ENCODE measurements at places on chromosomes 1 and 21. TPM values are rescaled to one million over a fixed set of nuclear protein-coding genes. Genes with fewer than 3 reads are reported as not detected.

Gene NT5C1A
- total RNA-seq: not detected

- no peak for DNase-seq
Measured at GRCh38 chr21:46131838-46132651, 23.3 kb downstream of the FTCD start.

DNA sequence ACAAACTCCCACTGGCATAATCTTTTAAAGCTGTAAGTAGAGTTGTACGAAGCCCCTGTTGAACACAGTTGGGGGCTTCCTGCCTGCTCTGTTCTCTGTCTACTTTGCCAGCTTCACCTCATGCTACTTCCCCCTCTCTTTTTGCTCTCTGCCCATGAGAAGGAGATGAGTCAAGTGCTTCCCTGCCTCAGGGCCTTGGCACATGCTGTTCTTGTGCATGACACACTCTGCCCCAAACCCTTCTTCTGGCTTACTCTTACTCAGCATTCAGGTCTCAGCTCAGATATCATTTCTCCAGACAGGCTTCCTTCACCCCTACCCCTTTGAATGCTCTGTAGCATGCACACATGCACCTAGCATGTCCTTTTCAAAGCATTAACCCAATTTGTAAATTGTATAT, 208.8 kb downstream of the FOXD2 start:
- no peak for DNase-seq

DNA sequence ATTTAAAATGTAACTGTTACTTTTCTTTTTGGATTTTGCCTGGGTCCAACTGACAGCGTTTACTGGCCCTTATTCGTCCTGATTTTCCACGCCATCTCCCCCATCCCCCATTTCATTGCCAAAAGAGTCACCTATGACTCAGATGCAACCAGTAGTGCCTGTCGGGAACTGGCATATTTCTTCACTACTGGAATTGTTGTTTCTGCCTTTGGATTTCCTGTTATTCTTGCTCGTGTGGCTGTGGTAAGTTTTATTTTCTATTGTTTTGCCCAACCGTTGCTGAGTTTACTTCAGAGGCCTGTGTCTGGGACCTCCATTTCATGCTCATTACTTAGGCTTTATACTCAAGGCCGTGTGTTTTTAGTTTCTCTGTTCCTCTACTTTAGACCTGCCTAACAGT, 9.3 kb downstream of the LEPR start:
- DNase-seq: peak; percentile 61

- DNase-seq: peak; percentile 87
Measured at GRCh38 chr1:71561729-71562128, 480.9 kb upstream of the ZRANB2 start.

DNA sequence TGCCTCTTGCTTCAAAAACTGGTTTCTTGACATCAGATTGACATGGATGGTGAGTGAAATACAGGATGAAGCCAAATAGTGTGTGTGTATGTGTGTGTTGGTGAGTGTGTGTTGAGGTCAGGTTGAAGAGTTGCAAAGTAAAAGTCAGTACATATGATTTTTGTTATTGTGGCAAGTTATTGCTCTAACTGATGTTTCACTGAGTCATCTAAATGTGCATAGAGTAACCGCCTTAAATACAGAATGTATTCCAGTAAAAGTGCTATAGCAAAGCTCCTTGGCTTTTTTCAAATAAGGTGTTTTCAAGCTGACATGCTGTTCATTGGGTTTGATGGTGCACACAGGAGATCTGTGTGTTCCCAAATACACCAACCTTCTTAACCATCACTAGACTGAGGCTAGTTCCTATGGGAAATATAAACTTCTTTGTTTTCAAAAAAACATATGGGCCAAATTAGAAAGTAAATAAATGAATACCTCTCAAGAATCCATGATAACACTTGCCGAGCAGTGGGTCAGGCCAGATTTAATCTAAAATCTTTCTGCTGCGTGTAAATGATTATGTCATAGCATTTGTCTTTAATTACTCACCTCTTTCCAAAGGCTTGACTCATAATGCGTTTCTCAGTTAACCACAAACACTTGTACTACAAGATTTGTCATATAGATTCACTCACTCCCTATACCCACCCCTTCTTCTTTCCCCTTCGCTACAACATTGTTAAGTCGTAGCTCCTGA, 151.1 kb downstream of the LYPLAL1 start:
- peak; percentile 98 for DNase-seq

Gene RHBDL2
- total RNA-seq: 0.36 TPM

- DNase-seq: peak; percentile 87
Measured at GRCh38 chr21:43318841-43319781, 107.8 kb downstream of the SIK1 start.

Gene PROK1
- not detected for total RNA-seq

GRCh38 chr1:199377211-199377610, 650.3 kb upstream of the NR5A2 start:
- no peak for DNase-seq

Gene CNTN2
- total RNA-seq: 0.28 TPM

Gene RXRG
- not detected for total RNA-seq

Gene LRRC39
- 0.36 TPM for total RNA-seq

- no peak for DNase-seq
Measured at GRCh38 chr1:205309741-205310140, 11.8 kb downstream of the NUAK2 start.

DNA sequence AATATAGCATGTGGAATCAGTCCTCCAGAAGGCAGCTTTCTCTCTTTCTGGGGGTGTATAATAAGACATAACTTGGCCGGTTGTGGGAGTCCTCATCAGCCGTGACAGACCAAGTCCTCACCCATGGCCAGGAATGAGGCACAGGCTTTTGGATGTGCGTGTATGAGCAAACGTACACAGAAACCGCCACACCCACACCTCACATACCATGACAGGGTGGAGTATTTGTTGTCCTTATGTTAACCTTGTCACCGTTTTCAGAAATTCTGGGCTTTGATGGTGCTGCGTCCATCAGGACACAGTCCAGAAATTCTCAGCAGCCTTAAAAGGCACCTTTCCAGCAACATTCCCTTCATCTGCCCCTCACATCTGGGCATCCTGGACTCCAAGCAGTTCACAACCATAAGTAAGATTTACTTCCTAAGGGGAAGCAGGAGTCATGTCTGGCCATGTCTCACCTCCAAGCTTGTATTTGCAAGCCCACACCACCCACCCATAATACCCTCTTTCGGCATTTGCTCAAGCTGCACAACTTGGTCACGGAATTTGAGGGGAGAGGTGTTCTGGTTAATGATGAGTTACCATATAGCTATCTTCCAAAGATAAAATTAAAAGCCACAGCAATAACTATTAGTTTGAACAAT, 12.4 kb downstream of the C1orf116 start:
- no peak for DNase-seq

Data from IMR-90 (cell line).